ENCODE measurements at places on chromosomes 3 and 15.

GRCh38 chr3:160811237-160811548 lies 55.2 kb downstream of the PPM1L start:
- DNase-seq = no peak

DNA sequence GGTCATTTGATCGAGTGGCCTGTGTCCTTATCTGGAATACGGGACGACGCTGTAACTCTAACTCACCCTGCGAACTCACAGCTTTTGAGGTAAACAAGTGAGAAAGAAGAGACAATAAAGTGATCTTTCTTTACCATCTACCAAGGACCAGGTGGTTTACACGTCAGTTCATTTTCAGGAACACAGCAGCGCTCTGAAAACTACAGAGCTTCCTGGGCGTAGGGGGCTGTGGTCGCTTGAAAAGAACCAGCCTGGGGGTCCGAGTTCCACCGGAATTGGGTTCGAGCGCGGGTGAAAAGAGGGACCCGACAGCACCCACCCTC lies 357 bp downstream of the KIAA1143 start:
- DNase-seq = no peak

GRCh38 chr3:181488536-181488935 lies 223.2 kb upstream of the SOX2 start:
- DNase-seq = no peak

- DNase-seq = no peak
Measured at GRCh38 chr15:63018639-63019038, 23.9 kb upstream of the TPM1 start.

Measured in stimulated activated CD8-positive, alpha-beta memory T cell treated with anti-CD3 and anti-CD28 coated beads, Interleukin-4, amount 100 ng/mL, for 1 hour (primary cell).